ENCODE measurements at places on chromosomes 11 and 22.

GRCh38 chr11:92440701-92441442 lies 216.3 kb downstream of the FAT3 start:
- no peak for DNase-seq

GRCh38 chr11:100574894-100575769 lies 112.0 kb upstream of the ARHGAP42 start:
- DNase-seq, result no peak

GRCh38 chr22:40838486-40838885 lies 18.0 kb downstream of the ST13 start:
- DNase-seq, result no peak

- no peak for DNase-seq
Measured at GRCh38 chr22:45576273-45576625, 73.6 kb downstream of the FBLN1 start.

DNA sequence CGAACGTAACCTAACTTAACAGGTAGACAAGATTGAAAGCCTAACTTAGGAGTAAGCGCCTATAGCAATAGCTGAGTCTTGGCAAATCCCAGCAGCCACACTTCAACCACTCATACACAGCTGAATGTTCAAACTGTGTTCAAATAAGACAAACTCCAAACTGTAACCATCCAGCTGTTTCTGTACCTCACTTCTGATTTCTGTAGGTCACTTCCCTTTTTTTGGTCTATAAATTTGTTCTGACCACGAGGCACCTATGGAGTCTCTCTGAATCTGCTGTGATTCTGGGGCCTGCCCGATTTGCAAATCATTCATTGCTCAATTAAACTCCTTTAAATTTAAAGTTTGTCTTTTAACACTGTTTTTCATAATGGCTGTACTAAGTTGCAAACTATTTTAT lies 8.2 kb upstream of the TENM4 start:
- DNase-seq, result no peak

GRCh38 chr11:32840587-32840986 lies 10.9 kb downstream of the PRRG4 start:
- DNase-seq, result no peak

- no peak for DNase-seq
Measured at GRCh38 chr11:78230161-78230877, 41.6 kb downstream of the USP35 start.

GRCh38 chr22:43377896-43378704 lies 33.7 kb upstream of the MPPED1 start:
- DNase-seq, result peak; percentile 66

- DNase-seq, result no peak
Measured at GRCh38 chr11:26730414-26731083, 8.7 kb upstream of the SLC5A12 start.

DNA sequence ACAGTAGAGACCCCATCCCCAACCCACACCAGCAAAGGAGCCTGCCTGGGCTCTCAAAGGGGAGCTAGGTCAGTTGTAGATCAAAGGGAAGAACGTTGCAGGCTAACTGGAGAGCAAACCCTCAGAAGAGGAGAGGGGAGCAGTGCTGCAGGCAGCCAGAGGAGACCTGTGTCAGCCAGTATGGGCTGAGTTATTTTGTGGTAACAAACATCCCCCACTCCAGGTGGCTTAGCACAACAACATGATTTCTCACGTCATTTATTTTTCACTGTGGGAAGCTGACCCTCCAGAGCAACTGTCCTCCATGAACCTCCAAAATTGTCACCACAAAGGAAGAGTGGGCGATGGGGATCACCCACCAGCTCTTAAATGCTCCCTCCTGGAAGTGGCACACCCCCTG lies 19.8 kb upstream of the SHANK2 start:
- DNase-seq, result no peak

DNA sequence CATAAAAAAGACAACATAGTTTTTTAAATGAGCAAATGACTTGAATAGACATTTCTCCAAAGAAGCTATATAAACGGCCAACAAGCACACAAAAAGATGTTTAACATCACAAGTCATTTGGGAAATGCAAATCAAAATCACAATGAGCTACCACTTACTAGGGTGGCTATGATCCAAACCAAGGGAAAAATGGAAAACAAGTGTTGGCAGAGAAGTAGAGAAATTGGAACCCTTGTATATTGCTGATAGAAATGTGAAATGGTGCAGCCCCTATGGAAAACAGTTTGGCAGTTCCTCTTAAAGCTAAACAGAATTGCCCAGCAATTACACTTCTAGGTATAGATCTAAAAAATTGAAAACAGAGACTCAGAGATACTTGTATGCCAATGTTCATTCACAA lies 29.0 kb downstream of the PAMR1 start:
- no peak for DNase-seq

- DNase-seq, result peak; percentile 34
Measured at GRCh38 chr22:50248196-50249081, 2.6 kb downstream of the HDAC10 start.

- no peak for DNase-seq
Measured at GRCh38 chr11:110621826-110622225, 90.4 kb downstream of the ARHGAP20 start.

GRCh38 chr11:26042113-26042512 lies 289.8 kb upstream of the ANO3 start:
- no peak for DNase-seq

DNA sequence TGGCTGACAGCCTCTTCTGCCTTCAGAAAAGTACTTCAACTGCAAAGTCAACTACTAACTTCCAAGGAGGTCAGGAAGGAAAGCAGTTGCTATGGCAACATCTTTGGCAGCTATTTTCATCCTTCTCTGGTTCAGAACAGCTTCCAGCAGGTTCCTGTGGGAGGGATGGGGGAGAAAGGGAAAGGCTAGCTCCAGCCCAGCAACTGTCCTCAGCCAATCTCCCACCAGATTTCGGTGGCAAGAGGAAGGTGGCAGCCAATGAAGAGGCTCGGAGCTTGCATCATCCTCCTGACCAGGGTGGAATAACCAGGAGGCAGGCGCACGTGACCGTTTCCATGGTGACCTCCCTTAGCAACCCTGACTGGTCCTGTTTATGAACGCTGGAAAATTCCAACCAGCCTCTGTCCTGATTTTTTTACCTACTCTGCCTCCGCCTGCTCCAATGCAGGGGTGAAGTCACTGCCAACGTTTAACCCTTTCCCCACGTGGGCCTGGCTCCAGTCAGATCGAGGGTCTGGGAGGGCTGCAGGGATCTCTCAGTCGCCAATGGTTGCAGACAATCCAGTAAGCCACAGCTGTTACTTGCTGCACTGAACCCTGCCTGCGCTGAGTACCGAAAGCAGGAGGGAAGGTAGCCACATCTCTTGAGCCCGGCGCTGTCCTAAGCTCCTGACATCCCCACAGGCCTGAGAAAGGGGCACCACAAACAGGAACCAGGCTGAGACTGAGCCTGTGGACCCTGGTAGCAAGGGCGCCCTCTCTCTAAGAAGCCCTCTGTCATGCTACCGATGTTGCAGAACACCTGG lies 11.2 kb upstream of the MALAT1 start:
- DNase-seq, result peak; percentile 99

GRCh38 chr11:6627762-6628241 lies 8.6 kb upstream of the TPP1 start:
- no peak for DNase-seq

- peak; percentile 27 for DNase-seq
Measured at GRCh38 chr11:6681949-6682348, 1.2 kb downstream of the MRPL17 start.

DNA sequence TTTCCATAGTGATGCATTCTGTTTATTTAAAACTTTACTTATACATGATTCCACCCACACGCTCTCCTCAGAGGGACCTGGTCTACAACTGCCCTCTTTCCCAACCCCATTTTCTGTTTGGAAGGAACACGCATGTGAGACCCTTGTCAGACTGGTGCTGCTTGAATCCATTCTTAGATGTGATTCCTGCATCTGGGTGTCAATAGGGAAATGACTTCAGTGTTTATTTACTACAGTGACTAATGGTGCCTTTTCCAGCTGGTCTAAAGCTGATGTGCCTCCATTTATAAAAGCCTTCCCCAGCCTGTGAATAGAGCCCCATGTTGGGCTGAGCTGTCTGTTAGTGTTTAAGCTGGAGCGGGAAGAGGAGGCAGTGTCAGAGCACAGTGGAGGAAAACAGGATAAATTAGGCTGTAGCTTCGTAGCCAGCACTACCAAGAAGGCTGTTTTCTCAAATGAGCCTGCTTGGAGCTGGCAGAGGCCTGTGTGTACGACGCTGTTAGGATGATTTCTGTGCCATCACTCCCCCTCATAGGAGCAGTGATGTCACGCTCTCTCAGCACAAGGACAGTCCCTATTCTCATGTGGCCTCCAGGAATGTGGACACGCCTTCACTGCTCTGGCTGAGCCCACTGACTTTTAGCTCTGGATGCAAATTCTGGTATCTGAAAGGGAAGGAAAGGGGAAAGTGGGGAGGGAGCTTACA lies 18.9 kb upstream of the C11orf96 start:
- DNase-seq, result peak; percentile 76

- DNase-seq, result no peak
Measured at GRCh38 chr22:41262250-41262765, 21.6 kb upstream of the CHADL start.

DNA sequence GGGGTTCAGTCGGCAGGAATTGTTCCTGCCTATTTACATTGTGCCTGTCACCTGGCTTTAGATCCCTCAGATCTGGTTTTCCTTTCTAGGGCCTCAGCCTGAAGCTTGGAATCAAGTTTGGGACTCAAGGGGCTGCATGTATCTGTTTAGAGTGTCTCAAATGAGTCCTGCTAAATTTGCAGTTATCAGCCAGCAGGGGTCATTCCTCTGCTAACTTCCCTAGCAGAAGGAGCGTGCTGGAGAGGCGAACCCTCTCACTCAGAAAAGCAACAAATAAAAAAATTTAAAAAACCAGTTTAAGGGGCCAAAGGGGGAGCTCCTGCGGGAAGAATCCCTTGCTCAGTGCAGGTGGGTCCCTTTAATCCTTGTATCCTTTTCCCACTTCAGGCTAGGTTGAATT lies 1220.2 kb downstream of the JRKL start:
- DNase-seq, result no peak

- no peak for DNase-seq
Measured at GRCh38 chr11:27505781-27506180, 788 bp downstream of the LIN7C start.

DNA sequence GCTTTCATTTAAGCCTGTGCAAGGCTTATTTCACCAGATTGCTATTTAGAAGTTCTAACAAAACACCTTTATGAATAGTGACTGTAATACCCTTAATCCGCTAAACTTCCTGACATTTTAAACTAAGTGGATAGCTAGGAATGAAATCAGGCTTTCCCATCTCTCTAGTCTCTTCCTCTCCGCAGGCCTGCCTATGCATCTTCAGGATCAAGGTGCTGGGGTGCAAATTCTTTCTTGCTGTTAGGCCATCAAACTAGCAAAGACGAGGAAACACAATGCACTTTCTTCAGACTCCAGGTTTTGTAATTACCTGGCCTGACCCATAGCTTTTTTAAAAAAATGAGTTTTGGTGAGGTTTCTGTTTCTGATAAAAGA lies 149.4 kb downstream of the DBX1 start:
- DNase-seq, result no peak

DNA sequence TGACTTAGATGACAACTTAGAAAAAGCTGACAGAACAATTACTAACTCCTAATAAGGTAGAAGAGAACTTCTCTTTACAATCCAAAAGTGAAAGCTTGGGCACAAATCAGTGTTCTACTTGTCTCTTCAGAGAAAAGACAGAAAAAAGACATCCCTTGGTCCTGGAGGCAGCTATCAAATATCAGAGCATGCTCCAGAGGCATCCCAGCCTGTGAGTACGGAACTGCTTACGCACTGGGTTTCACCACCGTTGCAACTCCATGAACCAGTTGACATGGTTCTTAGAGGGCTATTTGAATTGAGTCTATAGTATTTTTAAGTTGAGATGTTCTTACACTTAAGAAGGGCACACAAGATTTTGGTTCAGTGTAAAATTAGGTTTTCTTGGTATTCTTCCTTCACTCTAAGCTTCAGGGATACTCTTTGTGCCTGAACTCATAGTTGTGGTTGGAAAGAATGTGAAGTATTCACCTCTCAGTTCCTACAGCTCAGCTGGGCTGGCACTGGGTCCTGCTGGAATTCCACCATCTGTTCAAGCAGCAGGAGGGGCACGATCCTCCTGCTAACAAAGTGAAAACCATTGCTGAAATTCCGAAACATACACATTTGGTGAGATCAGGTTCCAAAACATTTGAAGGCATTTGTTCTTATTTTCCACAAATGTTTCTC lies 6.3 kb downstream of the AKIP1 start:
- peak; percentile 87 for DNase-seq

DNA sequence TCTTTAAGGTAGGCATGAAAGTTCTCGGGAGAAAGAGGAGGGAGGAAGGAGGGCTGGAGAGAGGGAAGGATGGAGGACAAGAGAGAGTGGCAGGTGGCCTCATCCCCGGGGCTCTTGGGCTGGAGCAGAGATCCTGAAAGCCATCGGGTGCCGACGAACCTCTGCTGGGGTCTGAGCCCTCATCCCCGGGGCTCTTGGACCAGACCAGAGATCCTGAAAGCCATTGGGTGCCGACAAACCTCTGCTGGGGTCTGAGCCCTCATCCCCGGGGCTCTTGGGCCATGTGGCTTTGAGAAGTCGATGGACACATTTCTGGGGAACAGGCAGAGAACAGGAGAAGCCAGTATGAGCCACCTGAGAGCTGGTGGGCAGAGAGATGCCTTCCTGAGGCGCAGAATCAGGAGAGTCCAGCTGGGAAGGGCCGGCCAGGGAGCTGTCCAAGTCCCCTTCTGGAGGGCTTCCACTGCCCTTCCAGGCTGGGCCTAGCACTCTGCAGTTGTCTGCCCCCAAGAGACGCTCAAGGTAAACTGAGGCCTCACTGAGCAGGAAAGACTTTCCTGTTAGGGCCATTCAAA lies 1398.1 kb downstream of the BRD1 start:
- no peak for DNase-seq

DNA sequence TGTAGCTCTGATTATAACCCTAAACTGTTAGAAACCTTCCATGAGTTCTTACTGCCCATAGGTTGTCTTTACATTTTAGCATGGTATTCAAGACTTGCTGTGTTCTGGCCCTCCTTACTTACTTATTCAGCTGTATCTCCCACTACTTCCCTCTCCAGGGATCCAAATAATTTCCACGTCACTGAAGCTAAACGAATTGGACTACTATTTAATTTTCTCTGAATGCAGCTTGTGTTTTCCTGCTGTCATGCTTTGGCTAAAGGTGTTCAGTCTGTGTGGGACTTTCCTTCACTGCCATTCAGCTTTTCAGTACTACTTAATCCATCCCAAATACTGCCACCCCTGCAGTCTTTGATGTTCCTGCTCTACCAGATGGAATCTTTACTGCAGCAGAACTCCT lies 88.3 kb downstream of the UVRAG start:
- no peak for DNase-seq

DNA sequence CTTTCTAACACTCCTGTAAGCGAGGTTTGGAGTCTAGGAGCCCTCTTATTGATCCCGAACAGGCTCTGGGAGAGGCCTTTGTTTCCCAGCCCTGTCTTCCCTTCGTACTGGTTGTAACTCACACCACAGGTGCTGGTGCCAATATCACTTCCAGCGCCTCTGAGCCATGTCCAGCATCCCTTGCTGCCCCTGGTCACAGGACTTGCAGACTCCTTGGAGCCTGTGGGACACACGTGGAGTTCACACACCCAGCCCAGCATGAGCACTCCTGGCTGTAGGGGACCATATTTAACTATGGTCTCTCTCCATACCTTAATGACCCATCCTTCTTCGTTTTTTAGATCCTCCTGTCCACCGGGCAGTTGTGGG lies 2.2 kb downstream of the ZBTB16 start:
- no peak for DNase-seq
